Cardiac fibroblast (primary cell): ENCODE measurements at places on chromosomes 2 and 18.

- DNase-seq: no peak
Measured at GRCh38 chr18:73118121-73118816, 250.5 kb upstream of the NETO1 start.

- peak; percentile 4 for DNase-seq
Measured at GRCh38 chr2:227082286-227082685, 81.7 kb downstream of the COL4A4 start.

- peak; percentile 27 for DNase-seq
Measured at GRCh38 chr18:51196118-51196810, 1.2 kb downstream of the MEX3C start.

- DNase-seq: no peak
Measured at GRCh38 chr18:69996417-69996816, 48.7 kb upstream of the CD226 start.

DNA sequence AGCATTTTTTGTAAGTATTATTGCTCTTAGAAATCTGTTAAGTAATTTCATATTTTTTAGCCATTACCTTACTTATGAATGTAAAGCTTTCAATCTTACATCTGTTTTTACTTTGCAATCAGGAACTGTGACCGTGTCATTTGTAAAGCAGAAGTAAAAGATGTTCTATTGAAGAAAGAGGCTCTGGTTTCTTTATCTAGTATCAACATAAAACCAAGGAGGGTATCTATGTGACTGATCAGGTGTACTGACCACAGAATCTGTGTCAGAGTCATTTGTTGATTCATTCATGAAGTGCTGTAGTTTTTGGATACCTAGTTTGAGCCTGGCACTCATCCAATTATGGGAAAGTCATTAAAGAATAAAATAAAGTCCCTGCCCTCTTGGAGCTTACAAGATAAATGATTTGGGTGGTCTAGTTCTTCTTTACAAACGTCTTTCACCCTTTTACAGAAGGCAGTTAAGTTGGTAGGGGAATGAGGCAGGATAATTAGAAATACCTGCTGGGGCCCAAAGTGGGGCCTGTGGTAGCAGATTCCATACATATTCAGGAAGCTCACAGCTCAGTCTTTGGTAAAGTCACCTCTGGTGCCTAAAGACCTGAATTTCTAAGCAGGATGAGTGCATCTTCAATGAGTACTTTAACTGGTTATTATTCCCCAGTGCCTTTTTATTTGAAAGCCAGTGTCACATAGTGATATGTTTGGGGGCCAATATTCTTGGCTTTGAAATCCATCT lies 260.6 kb upstream of the NT5C1B start:
- no peak for DNase-seq

GRCh38 chr2:170375192-170375591 lies 197.2 kb downstream of the MYO3B start:
- DNase-seq: no peak
